Cortex of kidney (tissue), 1 donor: ENCODE measurements at places on chromosomes 2 and 18.

- DNase-seq, result no peak
These were observed 111.9 kb upstream of the DTNA start for GRCh38 chr18:34598120-34598635.

- DNase-seq, result no peak
These were observed 168.5 kb upstream of the ZSWIM2 start for GRCh38 chr2:187017438-187017837.

DNA sequence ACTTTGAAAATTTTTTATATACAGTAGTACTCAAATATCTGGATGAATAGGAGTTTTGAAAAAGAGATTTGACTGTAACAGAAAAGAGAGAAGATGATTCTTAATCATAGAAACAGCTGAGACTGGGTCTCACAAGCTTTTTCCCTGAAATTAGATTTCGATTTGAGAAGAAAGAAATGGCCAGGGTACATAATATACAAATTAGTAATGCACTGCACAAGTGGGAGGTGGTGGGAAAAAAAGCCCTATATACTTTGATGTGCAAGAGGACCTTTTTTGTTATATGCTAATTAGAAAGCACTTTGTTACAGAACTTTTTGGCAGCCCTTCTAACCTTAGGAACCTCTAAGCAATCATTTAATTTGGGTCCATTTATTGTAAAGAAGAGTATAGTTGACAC, 62.9 kb downstream of the EML4 start:
- no peak for DNase-seq

DNA sequence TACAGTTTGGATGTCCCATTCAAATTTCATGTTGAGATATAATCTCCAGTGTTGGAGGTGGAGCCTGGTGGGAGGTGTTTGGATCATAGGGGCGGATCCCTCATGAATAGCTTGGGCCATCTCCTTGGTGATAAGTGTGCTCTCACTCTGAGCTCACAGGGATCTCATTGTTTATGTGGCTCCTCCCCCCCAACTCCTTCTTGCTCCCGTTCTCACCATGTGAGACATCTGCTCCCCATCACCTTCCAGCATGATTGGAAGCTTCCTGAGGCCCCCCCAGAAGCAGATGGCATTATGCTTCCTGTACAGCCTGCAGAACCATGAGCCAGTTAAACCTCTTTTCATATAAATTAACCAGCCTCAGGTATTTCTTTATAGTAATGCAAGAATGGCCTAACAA, 3.0 kb upstream of the INPP1 start:
- DNase-seq, result no peak

DNA sequence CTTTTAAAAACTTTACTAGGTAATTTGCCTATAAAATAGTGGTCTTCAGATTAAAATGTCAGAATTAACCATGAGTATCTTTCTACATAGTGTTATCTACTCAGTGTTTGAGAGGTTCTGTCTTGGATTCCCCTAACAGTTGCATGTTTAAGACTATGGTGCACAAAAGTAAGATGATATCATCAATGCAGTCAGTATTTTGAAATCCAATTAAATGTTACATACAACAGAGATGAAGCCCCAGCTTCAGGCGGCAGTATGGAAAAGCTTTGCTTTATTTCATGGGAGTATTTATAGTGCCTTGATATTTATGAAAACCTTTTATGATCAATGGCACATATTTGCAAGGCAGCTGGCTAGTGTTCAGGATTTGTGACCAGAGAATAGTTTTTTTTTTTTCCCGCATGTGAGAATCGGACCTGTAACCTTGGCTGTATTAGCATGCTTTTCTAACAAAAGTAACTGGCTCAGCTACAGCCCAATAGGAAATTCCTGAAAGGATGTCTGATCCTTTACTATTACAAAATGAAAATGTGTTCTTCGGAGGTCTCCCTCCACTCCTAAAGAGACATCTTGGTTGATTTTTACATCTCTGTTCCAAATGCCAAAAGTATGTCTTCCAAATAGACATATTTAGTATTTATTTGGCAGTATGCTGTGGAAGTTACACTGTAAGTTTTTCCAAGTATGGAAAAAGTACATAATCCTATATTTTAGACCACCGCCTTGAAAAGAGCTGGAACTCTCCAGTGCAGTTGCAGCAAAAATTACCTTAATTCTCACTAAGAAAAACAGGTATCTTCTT, 319.3 kb upstream of the UBE2E3 start:
- DNase-seq, result no peak
